ENCODE measurements at places on chromosomes 3 and 15.

DNA sequence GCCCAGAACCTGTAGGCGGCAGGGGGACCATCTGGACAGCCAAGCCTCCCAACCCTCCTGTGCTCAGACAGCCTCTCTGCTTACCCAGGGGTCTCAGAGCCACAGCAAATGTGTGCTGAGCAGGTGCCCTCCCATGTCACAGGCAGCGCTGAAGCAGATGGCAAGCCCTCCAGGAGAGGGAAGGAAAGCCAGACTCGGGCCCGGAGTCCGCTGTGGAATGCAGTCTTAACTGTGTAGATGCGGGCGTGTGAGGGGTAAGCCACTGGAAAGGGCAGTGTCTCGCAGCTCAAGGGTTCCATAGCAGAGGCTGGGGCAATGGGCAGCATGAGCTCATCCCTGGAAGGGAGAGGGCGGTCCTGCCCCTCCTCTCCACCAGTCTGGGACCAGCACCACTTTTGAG lies 45.6 kb downstream of the UMPS start:
- no peak for DNase-seq

DNA sequence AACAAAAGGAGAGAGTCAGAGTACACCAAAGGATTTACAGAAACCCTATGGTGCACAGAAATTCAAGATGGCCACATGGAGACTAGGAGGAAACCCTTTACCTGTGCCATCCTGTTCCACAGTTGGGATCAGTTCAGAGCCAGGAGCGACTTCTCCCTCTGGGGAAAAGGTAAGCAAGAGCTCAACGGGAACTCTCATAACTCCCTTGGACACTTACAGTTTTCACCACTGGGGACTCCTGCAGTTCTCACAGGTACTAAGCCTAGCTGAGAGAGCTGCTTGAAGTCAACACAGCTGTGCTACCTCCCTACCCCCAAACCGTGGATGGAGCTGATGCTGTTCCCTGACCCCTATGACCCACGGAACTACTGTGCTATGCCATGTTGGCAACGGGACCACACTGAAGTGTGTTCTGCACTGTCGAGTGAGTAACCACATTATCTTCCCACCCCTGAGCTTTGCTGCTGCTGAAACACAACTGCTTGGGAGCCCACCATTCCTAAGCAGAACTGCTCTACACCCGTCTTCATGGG lies 606.8 kb downstream of the GBE1 start:
- no peak for DNase-seq

- DNase-seq: no peak
Measured at GRCh38 chr3:69209413-69209812, 87.0 kb upstream of the LMOD3 start.

DNA sequence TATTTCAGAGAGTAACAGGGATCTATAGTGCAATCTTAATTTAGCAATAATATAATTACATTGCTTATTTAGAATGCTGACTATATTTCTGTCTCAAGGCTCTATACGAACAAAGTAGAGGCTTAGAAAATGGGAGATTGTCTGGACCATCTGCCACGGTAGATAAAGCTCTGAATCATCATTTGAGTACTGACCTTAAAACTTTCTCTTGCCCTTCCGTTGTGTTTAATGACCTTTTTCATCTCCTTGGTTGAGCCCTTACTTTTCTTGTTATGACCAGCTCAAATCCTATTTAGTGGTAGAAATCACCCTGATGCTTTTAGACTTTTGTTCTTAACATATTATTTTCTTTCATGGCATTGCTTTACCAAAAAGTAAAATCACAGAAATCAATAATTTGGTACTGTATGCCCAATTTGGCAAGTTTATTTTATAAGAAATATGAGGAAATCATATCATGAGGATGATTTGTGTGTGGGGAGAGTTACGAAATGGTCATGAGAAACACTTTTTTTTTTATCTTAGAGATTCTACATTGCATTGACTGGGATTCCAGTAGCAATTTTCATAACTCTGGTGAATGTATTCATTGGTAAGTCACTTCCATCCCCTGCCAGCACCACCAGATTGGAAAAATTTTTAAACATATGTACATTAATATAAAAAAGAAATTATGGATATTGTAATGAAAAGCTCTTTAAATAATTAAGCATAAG lies 11.0 kb downstream of the NDUFB5 start:
- DNase-seq: no peak

DNA sequence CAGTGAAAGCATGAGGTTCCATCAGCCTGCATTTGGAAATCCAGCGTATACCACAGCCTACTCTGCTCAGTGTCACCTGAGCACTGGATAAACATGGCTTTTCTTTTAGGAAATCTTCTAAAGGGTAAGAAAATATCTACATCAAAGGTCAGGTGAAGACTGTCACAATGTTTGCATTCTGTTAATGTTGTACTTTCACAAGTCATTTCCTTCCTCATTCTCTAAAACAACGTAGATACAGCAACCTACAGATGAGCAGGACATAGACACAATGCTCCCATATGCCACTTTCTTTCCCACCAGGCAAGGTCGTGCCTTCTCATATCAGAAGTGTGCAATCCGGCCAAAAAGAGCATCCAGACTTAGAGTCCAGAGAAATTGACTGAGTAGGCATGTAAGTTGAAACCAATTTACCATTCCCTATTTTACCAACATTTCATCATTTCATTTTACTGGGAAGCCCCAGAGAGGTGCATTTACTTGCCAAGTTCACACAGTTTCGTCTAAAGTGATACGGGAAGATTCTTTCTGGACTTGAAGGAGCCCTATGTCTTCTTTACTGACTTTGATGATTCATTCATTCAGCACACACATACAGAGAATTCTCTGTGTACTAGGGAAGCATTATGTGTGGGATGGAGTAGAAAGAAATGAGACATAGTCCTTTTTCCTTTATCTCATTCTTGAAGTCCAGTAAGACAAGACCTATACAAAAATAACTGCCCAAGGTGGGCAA lies 30.6 kb upstream of the LPP start:
- DNase-seq: no peak

DNA sequence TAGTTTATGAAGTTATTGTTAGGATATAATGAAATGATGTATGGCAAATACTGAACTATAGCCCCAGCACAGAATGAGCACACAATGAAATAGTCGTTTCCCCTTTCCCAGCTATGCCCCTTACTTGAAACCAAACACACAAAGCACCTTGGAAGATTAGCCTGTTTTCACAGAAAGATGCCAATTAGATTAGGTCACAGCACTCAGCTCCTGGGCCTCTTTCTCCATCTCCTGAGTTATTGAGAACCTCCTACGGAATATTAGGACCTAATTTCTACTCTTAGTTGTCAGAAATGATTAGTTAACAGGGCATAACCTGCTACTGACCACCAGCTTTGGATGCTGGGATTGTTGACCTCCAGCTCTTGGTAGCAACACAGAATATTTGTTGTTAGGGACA lies 269.4 kb upstream of the ROPN1 start:
- DNase-seq: no peak

GRCh38 chr15:49860101-49860500 lies 239.3 kb downstream of the DTWD1 start:
- no peak for DNase-seq

GRCh38 chr15:77255385-77255784 lies 164.5 kb downstream of the PEAK1 start:
- DNase-seq: no peak

DNA sequence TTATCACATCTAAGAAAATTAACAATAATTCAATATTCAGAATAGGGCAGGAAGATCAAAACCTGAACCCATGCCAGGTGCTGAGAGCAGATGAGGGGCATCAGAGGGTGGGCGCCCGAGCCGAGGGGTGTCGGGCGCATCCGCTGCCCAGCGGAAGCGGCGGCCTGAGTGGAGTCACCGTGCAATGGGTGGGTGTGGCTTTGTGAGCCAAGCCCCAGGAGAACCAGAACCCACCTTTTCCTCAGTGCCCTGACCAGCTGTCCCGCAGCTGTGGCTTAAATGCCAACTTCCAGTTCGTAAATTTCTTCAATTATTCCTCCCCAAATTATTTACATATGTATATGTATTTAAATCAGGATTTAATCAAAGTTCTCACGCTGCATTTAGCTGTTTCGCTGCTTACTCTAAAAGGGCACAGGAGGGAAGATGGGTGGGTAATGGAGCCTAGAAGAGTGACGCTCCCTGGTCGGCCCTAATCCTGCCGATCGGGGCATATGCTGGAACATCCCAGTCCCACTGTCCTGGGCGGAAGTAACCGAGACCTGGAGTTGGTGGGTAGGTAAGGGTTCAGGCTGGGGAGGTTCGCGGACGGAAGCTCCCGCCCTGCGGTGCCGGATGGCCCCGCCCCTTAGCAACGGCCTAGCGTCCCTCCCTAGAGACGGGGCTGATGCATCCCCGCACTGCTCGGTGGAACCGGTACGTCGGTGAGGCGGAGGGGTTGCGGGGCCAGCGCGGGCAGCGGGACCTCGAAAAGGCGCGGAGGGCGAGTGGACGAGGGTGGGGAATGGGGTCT lies 1.3 kb downstream of the DNAH1 start:
- DNase-seq: peak; percentile 49

GRCh38 chr3:25665315-25666280 lies 891 bp upstream of the TOP2B start:
- no peak for DNase-seq

- DNase-seq: no peak
Measured at GRCh38 chr3:165446555-165446954, 250.4 kb upstream of the SLITRK3 start.

DNA sequence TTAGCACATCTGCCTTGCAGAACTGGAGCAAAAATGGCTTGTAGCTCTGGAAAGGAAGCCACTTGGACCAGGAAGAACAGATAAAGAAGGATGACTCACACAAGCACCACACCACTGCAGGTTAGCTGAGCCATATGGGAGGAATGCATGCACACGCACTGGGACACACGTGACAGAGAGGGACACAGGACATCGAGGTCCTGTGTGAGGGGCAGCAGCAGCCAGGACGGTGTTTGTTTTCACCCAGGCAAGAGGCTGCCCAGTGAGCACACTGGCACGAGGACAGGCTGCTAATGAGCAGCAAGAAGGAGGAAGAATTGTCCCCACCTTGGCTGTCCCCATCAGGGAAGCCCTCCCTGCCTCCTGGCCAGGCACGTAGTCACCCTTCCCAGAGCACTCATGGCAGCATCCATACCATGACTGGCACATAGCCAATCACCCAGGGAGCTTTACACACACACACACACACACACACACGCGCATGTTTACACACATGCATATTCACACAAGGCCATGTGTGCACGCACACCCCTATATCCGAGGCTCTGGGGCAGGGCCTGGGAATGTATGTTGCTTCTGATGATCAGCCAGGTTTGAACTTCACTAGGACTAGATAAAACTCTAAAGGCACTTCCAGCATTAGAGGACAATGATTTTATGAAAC lies 24.0 kb upstream of the SPTBN5 start:
- no peak for DNase-seq

DNA sequence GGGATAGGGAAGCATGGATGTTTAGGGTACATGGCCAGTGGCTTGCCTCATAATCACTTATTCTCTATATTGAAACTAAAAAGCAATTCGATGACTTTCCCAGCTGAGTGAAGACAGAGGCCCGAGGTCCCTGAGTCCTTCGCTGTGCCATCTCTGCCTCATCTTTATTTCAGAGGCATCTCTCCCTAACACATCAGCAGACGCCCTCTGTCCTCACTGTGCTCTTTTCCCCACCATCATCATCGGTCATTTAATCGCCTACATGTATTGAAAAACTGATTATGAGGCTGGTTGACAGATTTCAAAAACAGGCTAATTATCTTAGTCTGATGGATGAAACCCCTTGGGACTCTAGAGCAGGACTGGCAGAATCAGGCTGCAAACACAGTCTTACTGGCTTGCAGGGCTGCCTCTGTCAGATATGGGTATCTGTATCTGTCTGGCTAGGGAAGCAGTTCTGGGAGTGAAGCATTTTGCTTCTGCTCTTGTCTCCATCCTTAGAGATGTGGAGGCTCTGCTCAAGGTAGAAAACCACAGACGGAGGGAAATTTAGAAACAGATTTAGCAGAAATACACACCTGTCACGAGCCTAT lies 291.0 kb upstream of the CHRM5 start:
- DNase-seq: no peak

- no peak for DNase-seq
Measured at GRCh38 chr15:69402816-69403215, 11.3 kb upstream of the KIF23 start.

GRCh38 chr3:123712077-123712860 lies 127.4 kb upstream of the HACD2 start:
- DNase-seq: no peak

DNA sequence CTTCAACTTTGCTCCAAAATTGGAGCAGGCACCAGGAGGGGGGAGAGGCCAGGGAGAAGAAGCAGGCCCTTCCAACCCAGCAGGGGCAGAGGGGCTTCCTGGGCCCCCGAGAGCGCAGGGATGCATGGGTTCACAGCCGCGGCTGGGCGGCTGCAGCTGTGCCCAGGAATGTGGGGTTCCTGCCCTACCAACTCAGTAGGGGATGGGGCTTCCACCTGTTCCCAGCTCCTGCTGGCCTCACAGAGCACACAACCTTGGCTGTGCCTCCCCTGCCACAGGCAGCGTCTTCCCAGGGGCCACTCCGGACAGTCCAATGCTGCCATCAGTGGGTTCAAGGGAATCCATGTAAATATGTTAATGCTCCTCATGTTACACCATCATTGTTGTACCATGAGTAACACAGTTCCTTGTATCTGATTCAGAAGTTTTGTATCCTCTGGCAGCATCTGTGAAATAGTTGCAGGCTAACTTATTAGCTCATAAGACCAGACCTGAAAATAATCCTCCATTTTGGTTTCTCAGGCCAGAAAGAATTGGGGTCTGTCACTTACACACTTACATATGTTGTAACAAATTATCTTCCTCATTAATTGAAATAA lies 12.1 kb upstream of the SIAH2 start:
- DNase-seq: no peak

DNA sequence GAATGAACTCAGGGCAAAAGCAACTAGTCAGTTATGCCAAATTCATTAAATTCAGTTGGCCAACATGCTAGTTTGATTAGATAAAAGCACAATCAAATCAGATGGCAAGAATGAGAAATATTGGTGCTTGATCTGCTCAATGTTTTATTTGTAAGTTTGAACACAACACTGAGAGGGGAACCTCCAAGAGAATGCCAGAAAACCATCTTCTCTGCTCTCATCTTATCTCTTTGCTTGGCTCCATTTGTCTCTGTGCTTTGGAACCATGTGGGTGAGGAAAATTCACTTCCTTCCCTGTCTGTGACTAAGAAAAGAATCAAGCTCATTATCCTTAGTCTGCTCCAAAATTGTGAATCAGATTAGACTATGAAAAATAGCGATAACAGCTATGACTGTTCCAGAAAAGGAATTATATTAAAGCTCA lies 43.6 kb upstream of the DCBLD2 start:
- no peak for DNase-seq

DNA sequence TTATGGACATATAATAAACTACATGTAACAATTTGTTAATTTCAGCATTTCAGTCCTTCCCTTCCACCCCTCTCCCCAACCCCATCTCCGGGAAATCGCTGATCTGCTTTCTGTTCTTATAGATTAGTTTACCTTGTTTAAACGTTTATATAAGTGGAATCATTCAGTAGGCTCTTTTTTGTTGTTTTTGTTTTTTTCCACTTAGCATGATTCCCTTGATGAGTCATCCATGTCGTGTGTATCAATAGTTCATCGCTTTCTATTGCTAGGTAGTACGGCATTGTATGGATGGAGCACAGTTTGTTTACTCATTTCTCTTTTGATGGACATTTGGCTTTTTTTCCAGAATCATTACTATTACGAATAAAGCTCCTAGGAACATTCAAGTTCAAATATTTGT lies 23.5 kb upstream of the AMOTL2 start:
- no peak for DNase-seq

Data from activated T-helper 1 cell treated with anti-CD3 and anti-CD28 coated beads, Interleukin-2, amount 50 U/mL, for 16 hours (primary cell).